Calu3 (cell line): ENCODE measurements at places on chromosomes 11 and 22.

- DNase-seq: peak; percentile 89
Measured at GRCh38 chr11:47373876-47374719, 4.2 kb downstream of the SPI1 start.

DNA sequence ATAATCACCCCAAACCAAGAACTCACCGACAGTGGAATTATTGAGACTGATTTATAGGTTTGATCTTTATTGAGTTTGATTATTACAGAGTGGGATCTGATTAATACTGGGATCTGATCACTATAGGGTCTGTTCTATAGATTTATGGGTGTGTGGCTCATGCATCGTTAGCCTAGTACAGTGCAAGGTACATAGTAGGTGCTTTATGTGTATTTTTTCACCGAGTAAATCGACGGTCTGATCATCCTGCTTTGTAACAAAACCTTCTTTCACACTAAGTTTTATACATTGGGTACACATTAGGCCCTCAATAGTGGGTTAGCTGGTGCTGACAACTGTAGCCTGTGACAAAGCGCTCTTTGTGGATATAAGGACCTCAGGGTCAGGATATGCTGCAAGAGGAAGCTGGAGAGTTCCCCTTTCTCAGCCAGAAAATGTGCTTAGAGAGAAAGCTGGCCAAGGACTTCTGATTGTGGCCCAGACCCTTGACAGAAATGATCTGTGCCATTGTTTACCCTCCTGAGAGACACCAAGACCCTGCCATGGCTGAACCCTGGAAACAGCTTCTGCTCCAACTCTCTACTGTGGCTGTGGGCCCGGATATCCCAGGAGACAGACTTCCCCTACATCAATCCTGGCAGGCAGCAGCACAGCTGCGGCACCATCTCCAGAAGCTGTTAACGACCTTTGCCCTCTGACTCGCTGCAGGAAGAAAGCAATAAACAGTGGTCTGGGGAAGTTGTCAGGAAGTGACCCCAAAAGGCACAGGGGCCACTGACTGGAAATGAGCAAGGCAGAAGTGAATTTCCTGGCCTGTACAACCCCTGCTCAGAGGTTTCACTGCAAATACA lies 16.1 kb upstream of the TPP1 start:
- DNase-seq: no peak

DNA sequence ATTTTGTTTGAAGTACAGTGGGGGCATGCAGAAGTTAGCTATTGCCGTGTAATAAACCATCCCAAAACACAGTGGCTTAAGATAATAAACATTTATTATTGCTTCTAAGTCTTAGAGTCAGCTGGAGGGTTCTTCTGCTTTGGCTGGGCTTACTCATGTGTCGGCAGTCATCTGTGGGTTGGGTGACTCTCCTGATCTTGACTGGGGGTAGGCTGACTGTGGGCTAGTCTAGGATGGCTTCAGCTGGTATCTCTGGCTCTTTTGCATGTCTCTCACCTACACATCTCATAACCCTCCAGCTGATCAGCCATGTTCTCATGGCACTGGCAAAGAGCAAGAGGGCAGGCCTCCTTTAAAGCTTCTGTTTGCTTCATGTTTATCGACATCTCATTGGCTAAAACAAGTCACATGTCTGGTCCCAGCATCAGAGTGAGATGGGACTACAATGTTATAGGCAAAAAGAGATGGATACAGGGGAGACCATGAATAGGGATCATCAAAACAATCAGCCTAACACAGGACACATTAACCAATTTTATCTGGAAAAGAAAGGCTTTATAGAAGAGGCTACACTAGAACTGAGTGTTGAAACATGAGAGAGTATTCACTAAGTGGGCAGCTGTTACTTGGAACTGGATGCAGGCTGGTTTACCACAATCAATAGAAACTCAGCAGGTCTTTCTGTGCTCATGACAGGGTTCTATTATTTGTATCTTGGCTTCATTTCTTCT lies 5.1 kb downstream of the LRRC51 start:
- DNase-seq: no peak

DNA sequence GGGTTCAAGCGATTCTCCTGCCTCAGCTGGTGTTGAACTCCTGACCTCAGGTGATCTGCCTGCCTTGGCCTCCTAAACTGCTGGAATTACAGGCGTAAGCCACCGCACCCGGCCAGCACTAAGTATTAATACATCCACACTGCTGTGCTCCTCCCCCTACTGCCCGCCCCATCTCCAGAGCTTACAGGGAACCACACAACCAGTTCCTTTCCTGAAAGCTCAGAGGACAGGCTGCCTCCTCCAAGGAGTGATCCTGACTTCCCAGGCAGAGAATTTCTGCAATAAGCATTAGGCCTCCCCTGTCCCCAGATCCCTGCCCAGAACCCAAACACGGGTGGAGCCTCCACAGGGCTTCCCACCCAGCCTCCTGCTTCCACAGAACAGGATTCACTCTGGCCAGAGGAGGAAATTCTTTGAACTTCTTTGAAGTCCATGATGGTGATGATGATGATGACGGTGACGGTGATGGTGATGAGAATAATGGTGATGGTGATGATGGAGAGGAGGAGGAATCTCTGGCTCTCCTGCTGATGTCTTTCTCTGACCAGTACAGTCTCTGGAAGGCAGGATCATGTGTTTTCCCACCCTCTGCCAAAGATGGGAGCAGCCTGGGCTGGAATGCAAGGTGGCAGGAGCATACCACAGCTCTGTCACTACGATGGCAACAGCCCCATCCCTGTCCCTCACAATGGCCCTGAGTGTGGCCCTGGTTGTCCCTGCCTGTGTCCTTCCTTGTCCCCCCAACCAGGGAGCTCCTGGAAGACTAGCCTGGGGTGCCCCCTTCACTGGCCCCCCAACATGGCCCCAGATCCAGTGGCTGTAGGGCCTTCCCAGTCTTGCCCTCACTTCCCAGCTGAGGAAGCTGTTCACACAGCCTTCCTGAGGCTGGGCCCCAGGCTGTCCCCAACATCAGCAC lies 33.5 kb upstream of the CSNK1E start:
- no peak for DNase-seq

- DNase-seq: no peak
Measured at GRCh38 chr11:18590571-18590970, 2.0 kb upstream of the UEVLD start.

GRCh38 chr11:68806931-68807844 lies 34.5 kb downstream of the CPT1A start:
- no peak for DNase-seq

DNA sequence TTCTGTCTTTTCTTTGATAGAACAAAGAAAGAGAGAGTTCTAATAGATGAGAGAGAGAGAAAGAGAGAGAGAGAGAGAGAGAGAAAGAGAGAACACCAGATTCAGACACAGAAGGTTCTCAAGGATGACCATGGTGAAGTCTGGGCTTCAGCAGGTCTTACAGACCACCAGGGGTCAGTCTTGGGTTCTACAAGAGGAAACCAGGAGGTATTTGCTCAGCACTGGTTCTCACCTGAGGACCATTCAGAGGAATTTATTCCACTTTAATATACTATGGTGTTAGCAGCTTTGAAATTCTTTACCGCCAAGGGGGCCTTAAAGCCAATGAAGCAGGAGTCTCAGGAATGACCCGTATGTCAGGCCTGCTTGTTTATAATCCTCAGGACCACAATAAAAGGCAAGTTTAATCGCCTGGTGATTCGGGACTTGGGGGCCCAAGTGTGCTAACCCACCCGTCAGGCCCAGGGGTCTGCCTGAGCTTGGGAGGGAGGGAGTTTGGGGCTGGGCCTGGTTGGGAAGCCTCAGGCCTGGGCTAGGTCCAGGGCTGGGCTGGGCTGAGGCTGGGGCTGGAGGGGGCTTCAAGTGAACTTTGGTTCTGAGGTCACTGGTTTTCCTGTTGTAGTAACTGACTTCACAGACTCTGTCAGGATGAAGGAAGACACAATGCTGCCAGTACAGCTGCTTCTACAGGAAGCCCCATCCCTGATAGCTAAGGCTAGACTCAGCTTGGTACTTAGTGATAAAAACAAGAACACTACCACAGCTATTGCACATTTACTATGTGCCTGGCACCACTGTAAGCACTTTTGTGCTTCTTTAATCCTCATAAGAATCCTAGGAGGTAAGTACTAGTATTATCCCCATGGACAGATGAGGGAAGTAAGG lies 179.2 kb upstream of the ZBED5 start:
- DNase-seq: peak; percentile 52

GRCh38 chr11:134742224-134742612 lies 330.2 kb upstream of the B3GAT1 start:
- DNase-seq: no peak

- DNase-seq: no peak
Measured at GRCh38 chr11:8709002-8709672, 26.5 kb downstream of the RPL27A start.

- DNase-seq: peak; percentile 41
Measured at GRCh38 chr11:1157645-1158591, at the start of gene MUC5AC. Gene MUC5AC, plus strand, starts transcription at chr11:1157953. Its CDS starts 47 bp downstream, at chr11:1158000.

GRCh38 chr22:25101986-25102385 lies 97.7 kb upstream of the CRYBB3 start:
- no peak for DNase-seq

DNA sequence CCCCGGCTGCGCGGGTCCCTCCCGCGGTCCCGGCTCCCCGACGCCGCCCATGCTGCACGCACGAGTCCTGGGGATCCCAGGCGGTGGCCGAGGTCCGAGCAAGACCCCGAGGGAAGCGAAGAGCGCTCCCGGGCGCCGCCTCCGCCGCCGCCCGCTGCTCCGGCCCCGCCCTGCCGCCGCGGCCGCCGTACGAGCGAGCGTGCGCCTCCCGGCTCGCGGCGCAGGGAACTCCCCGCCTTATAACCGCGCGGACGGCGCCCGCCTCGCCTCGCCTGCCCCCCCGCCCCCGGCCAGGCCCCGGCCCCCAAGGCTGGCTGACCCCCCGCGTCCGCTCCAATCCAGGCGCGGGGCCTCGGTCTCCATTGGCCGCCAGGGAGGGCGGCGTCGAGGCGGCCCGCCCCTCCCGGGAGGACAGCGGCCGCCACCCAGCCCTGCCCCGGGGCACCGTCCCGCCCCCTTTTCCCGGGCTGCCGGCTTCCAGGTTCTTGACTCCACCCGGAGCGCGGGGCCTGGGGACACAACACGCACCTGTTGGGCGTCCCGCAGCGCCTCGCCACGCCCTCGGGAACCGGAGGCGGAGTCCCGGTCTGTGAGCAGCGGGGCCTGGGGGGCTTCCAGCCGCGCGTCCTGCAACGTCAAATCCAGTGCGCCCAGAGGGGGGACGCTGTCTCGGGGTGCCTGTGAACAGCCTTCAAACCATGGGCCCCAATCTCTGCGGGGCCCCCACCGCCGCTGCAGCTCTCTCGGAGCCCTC lies at the start of gene FADS3:
Gene FADS3 (minus strand): TSS at position 215 of the 754 bp plus-strand sequence. CDS start 164 bp downstream, at position 51.
- peak; percentile 94 for DNase-seq

DNA sequence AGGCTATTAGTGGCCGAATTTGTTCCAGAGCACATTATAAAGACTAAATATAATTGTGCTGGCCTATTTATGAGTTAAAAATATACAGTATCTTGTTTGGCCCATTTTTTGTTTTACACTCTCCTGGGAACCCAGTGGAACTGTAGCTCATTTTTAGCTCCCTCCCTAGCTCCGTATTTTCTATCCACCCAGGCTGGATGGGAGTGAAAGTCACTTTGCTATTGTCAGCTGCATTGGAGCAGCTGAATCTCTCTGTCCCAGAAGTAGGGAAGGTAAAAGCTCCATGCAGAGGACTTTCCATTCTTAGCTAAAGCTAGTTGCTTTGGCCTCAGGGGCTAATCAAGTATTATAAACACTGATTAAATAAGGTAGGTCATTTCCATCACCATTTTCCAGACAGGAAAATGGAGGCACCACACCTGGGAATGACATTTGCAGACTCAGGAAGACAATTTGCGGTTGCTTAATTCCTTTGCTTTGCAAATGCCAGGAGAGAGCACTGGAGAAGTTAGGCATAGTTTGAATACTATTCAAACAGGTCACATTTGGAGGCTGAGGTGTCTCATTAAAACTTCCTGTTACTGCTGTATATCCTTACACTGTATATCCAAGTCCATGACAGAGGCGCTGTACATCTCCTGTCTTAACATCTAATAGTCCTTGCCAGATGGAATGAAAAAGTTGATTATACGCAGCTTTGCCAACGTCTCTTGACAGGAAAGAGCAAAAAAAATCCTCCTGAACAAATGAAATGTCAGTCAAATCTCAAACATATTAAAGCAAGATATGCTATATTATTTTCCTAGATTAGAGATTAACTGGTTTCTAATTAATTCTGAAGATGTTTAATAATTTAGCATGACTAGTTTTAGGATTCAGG lies 338.1 kb upstream of the KIRREL3 start:
- DNase-seq: no peak

DNA sequence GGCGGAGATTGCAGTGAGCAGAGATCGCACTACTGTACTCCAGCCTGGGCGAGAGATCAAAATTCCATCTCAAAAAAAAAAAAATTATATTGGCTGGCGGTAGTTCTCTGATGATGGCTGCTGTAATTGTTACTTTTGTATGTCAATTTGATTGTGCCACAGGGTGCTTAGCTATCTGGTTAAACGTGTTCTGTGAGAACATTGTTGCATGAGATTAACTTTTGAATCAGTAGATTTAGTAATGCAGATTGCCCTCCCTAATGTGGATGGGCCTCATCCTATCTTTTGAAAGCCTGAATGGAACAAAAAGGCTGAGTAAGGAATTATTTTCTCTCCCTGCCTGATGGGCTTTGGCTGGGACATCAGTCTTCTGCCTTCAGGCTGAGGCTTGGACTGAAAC lies 654.2 kb downstream of the OPCML start:
- DNase-seq: no peak

GRCh38 chr11:135033540-135033939 lies 621.5 kb upstream of the B3GAT1 start:
- DNase-seq: no peak

DNA sequence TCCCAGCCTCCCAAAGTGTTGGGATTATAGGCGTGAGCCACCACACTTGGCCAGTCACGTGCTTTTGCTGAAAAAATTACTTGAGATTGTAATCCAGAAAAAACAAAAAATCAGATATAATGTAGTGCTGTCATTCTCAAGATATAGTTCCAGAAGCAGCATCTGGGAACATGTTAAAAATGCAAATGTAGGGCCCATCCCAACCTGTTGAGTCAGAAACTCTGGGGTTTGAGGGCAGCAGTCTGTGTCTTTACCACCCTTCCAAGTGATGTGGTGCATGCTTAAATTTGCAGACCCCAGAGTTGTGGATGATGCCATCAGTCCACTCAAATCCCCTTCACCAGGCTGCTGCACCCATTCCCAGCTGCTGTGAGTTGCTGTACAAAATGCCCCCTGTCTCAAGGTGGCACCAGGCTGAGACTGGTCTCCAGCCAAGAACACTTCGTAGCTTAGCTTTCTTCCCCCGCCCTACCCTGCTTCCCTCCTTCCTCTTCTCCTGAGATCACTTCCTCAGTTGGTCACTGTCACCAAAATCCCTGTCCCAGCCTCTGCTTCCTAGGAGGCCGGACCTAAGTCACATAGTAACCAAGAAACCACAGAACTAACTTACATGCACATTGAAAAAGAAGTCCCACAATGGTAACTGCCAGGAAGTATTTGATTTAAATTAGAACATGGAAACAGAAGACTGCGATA lies 18.2 kb upstream of the ARRB1 start:
- DNase-seq: no peak

- DNase-seq: peak; percentile 42
Measured at GRCh38 chr11:73931039-73931645, 19.7 kb upstream of the DNAJB13 start.

- DNase-seq: peak; percentile 97
Measured at GRCh38 chr22:19962909-19963806, 21.5 kb upstream of the TXNRD2 start.
